ENCODE measurements at places on chromosomes 6 and 20. TPM values are rescaled to one million over a fixed set of nuclear protein-coding genes. Genes with fewer than 3 reads are reported as not detected.
A peak's percentile ranks its signal among the peaks of the same experiment; 100 is the strongest.

DNA sequence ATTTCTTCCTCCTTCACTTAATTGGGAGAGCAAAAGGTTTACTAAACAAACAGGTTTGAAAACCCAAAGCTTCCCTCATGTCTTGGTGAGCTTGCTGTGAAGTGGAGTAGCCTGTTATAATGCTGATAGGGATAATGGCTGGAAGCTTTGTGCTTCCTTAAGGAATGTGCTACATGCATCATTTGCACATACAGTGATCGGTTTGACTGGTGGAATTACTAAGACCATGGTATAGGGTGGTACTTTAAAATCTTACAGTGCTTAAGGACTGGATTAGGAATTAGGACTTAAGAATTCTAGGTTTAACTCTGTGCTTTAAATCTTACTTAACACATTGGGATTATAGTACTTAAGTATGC lies 75.7 kb downstream of the ARID1B start:
- DNase-seq, result no peak

DNA sequence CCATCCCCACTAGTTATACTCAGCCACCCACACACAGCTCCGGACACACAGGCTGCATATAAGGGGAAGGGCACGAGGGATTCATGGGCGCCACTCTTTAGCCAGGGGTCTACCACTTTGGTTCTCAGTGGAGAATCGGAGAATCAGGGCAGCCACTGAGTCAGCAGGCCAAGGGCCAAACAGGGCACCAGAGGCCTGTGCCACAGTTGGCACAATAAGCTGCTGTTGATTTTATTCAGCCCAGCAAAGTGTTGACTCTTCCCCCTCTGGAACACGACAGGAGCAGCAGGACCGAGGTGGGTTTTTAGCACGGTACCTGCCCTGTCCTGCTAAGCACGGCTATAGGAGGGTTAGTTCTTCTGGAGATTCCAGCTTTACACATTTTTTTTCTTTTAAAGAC lies 48.3 kb downstream of the GJA10 start:
- DNase-seq, result no peak

DNA sequence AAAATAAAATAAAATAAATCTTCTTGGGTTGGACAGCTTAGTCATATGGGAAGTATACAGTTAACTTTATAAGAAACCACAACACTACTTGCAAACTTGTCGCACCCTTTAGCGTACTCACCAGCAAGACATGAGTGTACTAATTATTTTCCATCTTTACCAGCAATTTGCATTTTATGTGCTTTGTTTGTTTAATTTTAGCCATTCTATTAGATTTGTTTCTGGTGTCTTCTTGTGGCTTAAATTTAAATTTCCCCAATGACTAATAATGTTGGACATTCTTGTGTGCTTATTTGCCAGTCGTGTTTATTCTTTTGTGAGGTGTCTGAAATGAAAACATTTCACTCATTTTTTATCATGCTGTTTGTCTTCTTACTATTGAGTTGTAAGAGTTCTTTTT lies 1172.2 kb upstream of the CITED2 start:
- DNase-seq, result no peak

DNA sequence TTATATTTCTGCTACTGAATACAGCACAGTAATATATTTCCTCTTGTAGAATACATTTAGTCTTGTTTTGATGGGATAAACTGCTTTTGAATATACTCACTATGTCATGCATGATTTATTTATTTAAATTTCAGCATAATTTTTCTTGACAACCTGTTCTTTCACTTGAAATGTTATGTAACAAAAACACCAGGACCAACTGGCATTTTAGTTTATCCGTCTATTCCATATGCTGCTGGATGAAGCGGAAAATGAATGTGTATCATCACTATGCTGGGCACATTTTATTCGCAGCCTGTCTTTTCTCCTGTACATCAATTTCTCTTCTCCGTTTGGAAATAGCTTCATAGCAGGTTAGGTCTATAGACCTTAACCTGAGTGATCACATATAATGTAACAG lies 206.8 kb upstream of the PLCB4 start:
- DNase-seq, result no peak

DNA sequence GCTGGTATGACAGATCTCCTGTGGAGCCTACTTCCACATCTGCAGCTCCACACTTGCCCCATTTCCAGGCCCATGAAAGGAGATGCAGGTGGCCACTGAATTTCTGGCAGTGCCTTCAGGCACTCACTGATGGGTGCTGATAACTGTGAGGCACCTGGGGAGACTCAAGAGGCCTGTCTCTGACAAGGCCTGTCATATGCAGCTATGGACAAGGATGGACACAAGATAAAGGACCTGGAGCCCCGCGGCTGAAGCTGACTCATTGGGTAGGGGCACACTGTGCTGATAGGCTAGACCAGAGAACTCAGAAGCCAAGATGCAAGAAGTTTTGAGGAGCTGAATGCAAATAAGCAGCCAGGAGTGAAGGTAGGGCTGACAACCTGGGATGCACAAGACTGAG lies 81.0 kb upstream of the LRFN2 start:
- DNase-seq, result no peak

- DNase-seq, result no peak
These were observed 37.2 kb downstream of the REV3L start for GRCh38 chr6:111445861-111446267.

DNA sequence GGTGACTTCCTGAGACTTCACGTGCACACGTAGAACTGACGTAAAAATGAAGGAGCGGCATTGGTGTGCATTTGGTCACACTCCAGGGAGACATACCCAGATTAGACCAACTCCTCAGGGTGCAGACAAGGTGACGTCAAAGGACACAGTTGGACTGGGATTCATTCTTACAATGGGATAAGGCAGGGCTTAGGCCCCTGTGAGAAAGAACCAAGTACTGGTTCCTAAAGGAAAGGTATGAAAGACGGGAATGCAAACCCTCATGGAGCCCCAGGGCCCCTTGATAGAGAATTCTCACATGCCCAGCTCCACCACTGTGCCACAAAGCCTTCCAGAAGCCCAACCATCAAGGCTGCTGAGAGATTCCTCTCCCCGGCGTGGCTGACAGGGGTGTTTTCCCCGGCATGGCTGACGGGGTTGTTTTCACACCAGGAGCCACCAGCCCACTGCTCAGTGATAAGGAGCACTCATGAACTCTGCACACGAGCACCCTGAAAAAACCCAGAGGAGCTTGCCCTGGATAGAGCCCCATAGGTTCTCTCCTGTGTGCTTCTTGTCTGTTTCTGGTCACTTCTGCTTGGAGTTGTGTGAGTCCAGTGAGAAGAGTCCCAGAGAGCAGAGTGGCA lies 90.1 kb downstream of the CAP2 start:
- no peak for DNase-seq

- no peak for DNase-seq
These were observed 28.9 kb upstream of the ANKEF1 start for GRCh38 chr20:10005885-10006284.

DNA sequence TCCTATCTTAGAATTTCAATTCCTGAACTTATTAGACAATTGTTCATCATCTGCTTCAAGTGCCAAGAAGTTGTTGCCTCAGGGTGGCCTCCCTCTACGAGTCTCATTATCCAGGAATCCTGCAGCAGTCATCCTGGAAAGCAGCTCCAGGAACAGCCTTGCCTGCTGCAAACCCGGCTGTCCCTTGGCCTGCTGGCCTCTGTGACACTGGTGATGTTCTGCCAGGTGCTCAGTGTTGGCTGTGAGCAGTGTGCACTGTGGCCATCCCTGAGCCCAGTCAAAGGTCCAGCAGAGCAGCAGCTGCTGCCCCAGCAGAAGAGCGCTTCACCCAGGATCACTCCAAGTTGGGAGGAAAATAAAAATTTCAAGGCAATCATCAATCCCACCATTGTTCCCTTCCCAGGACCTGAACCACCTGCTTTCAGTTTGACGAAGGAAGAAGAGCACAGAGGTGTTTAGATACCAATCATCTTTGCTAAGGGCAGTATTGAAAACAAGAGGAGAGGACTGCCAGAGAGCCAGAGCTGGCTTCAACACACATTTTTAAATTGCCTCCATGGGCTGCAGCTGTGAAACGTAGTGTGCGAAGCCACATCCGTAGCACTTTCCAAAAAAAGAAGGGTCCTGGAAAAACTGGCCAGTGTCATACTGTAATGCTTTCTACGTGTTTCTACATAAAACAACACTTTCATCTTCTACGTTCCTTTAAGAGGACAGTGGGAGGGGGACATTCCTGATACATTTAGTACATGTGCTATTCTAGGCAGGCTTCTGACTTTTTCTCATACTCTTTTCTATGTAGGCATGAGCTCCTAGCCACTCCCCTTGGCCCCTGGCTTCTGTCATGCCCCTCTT lies 7.2 kb upstream of the FAM50B start:
- peak; percentile 11 for DNase-seq

DNA sequence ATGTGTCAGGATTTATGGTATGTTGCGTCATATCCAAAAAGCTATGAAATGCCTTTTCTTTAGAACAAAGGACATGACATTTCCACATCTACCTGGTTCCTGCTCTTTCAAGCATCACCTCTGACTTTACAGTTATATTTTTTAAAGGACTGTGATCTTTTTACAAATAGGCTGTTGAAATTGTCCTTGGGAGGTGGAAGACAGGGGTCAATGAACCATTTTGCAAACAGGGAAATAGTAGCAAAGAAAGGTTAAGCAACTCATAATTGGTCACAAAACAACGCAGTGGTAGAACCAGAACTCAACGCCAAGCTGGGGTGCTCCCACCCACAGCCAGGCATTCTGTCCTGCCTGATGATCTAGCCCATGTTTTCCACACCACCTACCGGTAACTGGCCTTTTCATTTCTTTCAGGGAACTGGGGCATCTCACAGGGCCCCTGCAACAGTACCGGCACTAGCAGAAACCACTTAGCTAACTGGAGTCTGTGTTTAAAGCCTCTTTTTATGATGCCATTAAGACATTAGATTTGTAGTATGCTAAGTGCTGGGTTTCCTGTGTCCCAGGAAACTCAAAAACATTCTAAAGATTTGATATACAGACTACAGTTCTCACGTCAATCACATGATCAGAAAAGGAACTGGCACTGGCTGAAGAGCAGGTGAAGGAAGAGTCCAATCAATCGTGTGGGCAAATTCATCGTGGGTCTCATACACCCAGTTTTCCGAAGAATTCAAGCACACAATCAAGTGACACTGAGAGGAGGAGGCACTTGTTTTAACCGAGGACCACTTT lies 13.9 kb downstream of the ZNF217 start:
- DNase-seq, result peak; percentile 46

GRCh38 chr6:37017606-37018197 lies 12.2 kb downstream of the FGD2 start:
- no peak for DNase-seq

- no peak for DNase-seq
These were observed 39.4 kb downstream of the MAP7 start for GRCh38 chr6:136510782-136511181.

GRCh38 chr6:107625264-107625663 lies 135.3 kb downstream of the SOBP start:
- DNase-seq, result no peak

DNA sequence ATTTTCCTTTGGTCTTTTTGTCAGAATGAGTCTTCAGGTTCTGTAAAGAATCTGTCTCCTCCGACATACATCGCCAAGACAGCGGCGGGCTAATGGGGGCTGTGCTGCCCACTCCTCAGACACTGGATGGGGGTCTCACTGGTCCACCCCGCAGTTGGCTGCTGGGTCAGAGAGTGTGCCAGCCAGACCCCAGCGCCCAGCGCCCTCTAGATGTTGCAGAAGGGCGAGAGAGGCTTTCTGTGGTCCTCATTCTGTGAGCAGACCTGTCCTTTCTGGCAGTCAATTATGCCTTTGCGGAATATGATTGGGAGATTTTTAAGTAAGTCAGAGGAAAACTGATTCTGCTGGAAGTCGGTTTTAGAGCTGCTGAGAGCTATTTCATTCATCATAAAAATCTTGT lies 7.8 kb upstream of the CCR6 start:
- no peak for DNase-seq

- DNase-seq, result no peak
These were observed 215.9 kb upstream of the TCF21 start for GRCh38 chr6:133673056-133673455.

DNA sequence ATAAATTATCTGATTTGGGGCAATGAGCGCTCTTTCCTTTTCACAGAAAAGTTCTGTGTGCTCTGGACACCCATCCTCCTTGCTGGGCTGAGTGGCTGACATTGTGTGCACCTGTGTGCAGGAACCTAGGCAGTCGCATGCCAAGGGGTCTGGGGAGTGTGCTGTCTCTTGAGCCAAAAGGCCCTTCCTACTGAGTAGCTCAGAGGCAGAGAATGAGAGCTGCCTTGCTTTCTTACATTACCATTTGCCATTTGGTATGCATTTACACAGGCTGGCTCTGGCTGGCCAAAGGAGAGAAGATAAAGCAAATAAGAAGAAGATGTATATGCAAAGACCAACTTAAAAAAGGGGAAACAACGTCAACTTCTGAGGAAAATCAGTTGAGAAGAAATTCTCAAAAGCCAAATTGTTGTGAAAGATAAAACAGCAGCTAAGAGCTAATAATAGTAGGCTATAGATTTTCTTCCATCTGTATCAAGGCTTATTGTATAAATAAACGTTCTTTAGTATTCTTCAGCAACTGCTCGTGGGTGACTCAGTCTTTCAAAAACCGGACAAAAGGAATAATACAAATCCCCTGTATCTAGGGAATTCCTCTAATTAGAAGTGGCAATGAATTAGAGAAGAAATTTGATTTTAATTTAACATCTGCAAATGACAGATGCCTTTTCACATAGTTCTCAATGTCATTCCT lies 121.9 kb downstream of the INSM1 start:
- DNase-seq, result no peak

DNA sequence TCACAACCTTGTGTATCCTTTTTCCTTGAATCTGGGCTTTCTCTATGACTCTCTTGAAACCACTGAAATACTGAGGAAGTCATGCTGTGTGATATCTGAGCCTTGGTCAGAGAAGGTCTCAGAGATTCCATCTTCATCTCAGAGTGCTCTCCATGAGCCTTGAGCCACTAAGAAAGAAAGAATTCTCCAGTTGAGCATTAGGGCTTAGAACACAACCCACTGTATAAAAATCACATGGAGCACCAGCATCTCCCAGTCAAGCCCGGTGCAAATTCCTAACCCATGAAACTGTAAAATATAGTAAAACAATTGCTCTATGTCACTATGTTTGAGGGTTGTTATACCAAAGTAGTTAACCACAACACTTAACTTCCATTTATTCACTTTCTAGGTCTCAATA lies 181.4 kb downstream of the MOXD1 start:
- no peak for DNase-seq

DNA sequence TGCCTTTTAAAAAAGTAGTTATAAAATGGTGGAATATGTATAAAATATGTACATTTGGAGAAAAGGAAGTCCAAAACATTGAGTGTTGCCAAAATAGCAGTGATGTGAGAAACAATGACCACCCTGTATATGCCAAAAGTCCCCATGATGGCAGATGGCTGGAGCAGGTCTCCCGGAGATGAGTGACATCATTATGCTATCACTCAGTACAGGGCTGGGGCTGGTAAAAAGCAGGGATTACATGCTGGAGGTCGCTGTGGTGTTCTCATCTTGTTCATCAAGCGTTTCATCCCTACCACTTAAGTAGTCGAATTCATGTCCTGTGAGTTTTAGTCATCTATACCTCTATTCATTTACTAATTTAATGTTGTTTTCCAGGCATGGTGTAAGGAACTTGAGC lies 315.3 kb upstream of the SLC35B3 start:
- DNase-seq, result no peak

- DNase-seq, result no peak
These were observed 14.4 kb downstream of the MYB start for GRCh38 chr6:135195522-135195921.

The SCUBE3 gene
- 0.02 TPM for polyA plus RNA-seq

The TXLNB gene
- polyA plus RNA-seq, result 1.1 TPM

The TCF15 gene
- polyA plus RNA-seq, result 0.28 TPM

The NOX3 gene
- not detected for polyA plus RNA-seq

The SIRPD gene
- 1.9 TPM for polyA plus RNA-seq

The ADGRF5 gene
- 78.0 TPM for polyA plus RNA-seq

The ZNF831 gene
- polyA plus RNA-seq, result 0.26 TPM

The LCA5 gene
- polyA plus RNA-seq, result 1.6 TPM

The PNLDC1 gene
- 0.19 TPM for polyA plus RNA-seq

The PTCHD4 gene
- 0.12 TPM for polyA plus RNA-seq

The GSTA3 gene
- polyA plus RNA-seq, result 1.1 TPM
